ENCODE measurements at places on chromosomes 1 and 21.

GRCh38 chr1:34054920-34055319 is 110.1 kb downstream of the CSMD2 start:
- DNase-seq: no peak

DNA sequence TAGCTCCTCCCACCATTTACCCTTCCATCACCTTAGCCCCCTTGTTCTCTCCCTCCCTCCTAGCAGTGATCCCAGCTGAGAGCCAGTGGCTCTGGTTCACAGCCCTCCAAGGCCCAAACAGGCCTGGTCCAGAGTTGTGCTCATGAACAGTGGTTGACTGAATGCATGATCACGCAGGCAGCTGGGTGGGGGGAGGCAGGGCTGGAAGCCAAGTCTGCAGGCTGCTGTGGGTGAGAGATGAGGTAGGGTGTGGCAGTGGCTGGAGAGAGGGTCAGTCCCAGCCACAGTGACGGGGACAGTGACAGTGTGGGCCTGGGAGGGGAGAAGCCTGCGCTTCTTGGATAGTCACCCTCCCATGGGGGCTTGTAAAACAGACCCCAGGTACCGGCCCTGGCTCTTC is 22.2 kb downstream of the EPHA8 start:
- DNase-seq: no peak

- DNase-seq: no peak
These were observed 4.8 kb downstream of the ACP6 start for GRCh38 chr1:147665521-147665920.

DNA sequence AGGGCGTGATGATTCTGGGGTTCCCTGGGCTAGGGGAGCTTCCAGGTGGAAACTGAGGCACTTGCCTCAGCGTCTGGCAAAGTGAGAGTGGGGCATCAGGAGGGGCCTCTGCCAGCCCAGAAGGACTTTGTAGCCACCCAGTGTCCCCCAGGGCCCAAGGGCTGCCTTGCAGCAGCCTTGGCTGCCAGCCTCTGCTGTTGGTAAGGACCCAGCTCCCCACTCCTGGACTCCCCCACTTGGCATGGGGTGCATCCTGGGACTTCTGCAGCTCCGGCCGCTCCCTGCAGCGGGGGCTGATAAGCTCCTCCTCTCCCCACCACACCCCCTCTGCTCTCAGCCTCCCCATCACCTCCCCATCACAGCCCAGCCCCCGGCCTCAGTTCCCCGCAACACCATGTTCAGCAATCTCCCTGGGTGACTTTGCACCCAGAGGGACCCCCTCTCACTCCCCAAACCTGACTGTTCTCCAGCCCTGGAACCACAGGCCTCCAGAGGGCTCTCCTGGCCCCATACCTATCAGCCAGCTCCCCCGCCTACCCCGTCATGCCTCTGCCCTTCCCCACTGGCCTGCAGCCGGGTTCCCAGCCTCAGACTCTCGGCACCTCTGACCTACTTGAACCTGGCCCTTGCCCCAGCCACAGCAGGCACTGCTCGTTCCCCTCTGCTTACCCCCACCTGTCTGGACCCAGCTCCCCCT is 113.0 kb downstream of the CRYAA start:
- DNase-seq: no peak

Data from non-pigmented ciliary epithelial cell (primary cell).